ENCODE measurements at places on chromosomes 3 and 15. TPM values are rescaled to one million over a fixed set of nuclear protein-coding genes. Genes with fewer than 3 reads are reported as not detected.

PLD1 gene
- total RNA-seq: 8.8 TPM

C3orf85 gene
- total RNA-seq: not detected

CCDC12 gene
- total RNA-seq: 71.8 TPM

UROC1 gene
- total RNA-seq: not detected

CHRNA7 gene
- not detected for total RNA-seq

- H3K27me3 ChIP-seq: peaks cover 37% of the 10 kb centered on the region
- H3K36me3 ChIP-seq: no peaks in the 10 kb centered on the region
- DNase-seq: no peak
- H3K27ac ChIP-seq: no peak overlapping the region
These were observed 6.0 kb upstream of the FEZF2 start for GRCh38 chr3:62379321-62379798.

- H3K36me3 ChIP-seq: no peaks in the 10 kb centered on the region
- peak overlapping the region; percentile 61 for H3K27ac ChIP-seq
- H3K27me3 ChIP-seq: no peaks in the 10 kb centered on the region
- no peak overlapping the region for H3K4me3 ChIP-seq
- H3K4me1 ChIP-seq: peaks cover 57% of the 10 kb centered on the region
These were observed 380 bp upstream of the ALS2CL start for GRCh38 chr3:46693892-46694226.

DNA sequence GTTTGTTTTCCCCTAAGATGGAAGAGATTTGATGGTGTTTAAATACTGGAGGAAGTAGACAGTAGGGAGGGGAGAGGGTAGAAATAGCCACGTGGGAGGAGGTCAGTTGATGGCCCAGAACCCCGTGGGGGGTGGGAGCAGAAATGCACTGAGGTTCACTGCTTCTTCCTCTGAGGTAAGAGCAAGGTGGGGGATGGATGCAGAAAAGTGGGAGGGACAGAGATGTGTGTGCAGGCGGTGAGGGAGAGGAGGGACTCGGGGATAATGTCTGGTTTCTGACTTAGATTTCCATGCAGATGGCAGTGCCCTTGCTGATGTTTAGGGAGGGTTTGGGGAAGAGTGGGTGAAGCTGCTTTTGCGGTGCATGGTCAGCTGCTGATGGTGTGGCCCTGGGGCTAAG is 102.9 kb downstream of the ARNT2 start:
- H3K36me3 ChIP-seq: no peaks in the 10 kb centered on the region
- DNase-seq: no peak
- H3K27ac ChIP-seq: no peak overlapping the region
- H3K4me1 ChIP-seq: no peaks in the 10 kb centered on the region
- no peak overlapping the region for H3K4me3 ChIP-seq
- no peaks in the 10 kb centered on the region for H3K27me3 ChIP-seq

GRCh38 chr3:39961230-39961629 is 151.8 kb downstream of the MYRIP start:
- no peaks in the 10 kb centered on the region for H3K27me3 ChIP-seq
- no peak for DNase-seq
- H3K4me1 ChIP-seq: no peaks in the 10 kb centered on the region
- H3K36me3 ChIP-seq: no peaks in the 10 kb centered on the region

DNA sequence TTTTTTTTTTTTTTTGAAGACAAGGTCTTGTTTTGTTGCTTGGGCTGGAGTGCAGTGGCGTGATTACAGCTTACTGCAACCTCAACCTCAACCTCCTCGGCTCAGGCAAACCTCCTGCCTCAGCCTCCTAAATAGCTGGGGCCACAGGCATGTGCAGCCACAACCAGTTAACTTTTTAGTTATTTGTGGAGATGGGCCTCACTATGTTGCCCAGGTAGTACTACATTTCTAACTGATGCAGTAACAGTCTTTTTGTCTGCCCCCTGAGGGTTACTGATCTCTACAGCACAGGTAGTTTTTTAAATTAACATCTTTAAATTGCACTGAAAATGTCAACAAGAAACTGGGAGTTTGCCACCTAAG is 3.4 kb upstream of the LMLN start:
- no peak overlapping the region for H3K27ac ChIP-seq
- no peak for DNase-seq
- no peak overlapping the region for H3K4me3 ChIP-seq
- H3K36me3 ChIP-seq: peaks cover 54% of the 10 kb centered on the region

GRCh38 chr3:146262371-146263110 is 11.6 kb upstream of the PLSCR4 start:
- H3K4me1 ChIP-seq: no peaks in the 10 kb centered on the region
- H3K27me3 ChIP-seq: no peaks in the 10 kb centered on the region
- no peak for DNase-seq
- no peak overlapping the region for H3K27ac ChIP-seq
- no peaks in the 10 kb centered on the region for H3K36me3 ChIP-seq

DNA sequence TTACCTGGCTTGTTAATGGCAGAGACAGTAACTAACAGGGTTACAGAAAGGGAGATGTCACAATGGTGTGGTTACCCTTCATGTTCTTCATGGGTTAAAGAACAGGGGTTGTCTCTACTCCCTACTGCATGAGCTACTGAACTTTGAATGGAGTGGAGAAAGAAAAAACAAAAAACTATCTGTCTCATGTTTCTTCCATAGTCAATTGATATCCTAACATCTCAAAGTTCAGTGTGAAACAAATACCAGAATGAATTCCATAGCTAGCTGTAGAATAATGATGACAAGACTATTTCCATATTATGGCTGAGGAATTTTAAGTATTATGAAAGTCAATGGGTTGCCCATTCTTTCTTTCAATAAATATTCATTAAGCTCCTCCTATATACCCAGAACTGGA is 161.3 kb upstream of the LPP start:
- no peaks in the 10 kb centered on the region for H3K36me3 ChIP-seq
- no peak overlapping the region for H3K27ac ChIP-seq
- DNase-seq: no peak
- H3K27me3 ChIP-seq: no peaks in the 10 kb centered on the region
- no peak overlapping the region for H3K4me3 ChIP-seq

GRCh38 chr3:9198261-9198660 is 51.2 kb downstream of the SRGAP3 start:
- no peaks in the 10 kb centered on the region for H3K36me3 ChIP-seq
- H3K27ac ChIP-seq: no peak overlapping the region
- H3K4me1 ChIP-seq: no peaks in the 10 kb centered on the region

DNA sequence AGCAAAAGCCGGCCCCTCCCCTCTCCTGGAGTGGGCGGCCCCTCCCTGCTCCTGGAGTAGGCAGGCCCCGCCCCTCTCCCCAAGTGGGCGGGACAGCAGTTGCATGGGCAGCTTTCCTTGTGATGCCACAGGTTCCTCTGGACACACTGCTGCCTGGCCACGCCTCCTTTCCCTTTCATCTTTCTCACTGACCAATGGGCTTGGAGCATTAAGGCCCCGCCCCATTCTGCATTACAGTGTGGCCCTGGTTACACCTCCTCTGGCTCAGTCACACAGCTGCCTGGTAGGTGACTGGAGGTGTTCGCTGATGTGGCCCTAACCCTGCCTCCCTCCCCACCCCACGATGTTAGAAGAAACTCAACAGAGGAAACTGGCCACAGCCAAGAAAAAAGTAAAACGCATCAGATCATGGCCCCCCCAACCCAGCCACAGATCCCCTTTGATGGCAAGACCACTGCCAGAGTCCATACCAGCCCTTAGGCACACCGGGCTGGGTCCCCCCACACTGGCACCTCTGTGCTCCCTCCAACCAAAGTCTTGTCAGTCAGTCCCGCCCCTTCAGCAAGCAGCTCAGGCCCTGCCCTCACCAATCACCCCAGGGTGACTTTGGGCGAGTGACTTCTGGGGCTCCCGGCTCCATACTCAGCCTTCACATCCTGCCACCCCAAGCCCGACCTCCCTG is 84.3 kb downstream of the ADAMTS7 start:
- no peaks in the 10 kb centered on the region for H3K27me3 ChIP-seq
- DNase-seq: no peak
- H3K4me3 ChIP-seq: no peak overlapping the region
- no peaks in the 10 kb centered on the region for H3K4me1 ChIP-seq
- no peaks in the 10 kb centered on the region for H3K36me3 ChIP-seq
- H3K27ac ChIP-seq: no peak overlapping the region

GRCh38 chr3:126528800-126529541 is 5.0 kb downstream of the CHST13 start:
- no peaks in the 10 kb centered on the region for H3K4me1 ChIP-seq
- no peak overlapping the region for H3K4me3 ChIP-seq
- DNase-seq: no peak
- no peaks in the 10 kb centered on the region for H3K27me3 ChIP-seq
- no peaks in the 10 kb centered on the region for H3K36me3 ChIP-seq

GRCh38 chr3:140905559-140905958 is 36.1 kb upstream of the SLC25A36 start:
- peaks cover 8% of the 10 kb centered on the region for H3K27me3 ChIP-seq
- no peak overlapping the region for H3K27ac ChIP-seq
- DNase-seq: no peak
- H3K36me3 ChIP-seq: no peaks in the 10 kb centered on the region

GRCh38 chr3:127123533-127123932 is 69.4 kb upstream of the PRR23E start:
- no peak overlapping the region for H3K27ac ChIP-seq
- H3K4me1 ChIP-seq: no peaks in the 10 kb centered on the region
- H3K36me3 ChIP-seq: no peaks in the 10 kb centered on the region
- no peak overlapping the region for H3K4me3 ChIP-seq
- no peak for DNase-seq
- H3K27me3 ChIP-seq: peaks cover 2% of the 10 kb centered on the region
